ENCODE measurements at places on chromosomes 1 and 21.

GRCh38 chr1:109802136-109802900 lies 38.6 kb upstream of the EPS8L3 start:
- peak; percentile 81 for DNase-seq

DNA sequence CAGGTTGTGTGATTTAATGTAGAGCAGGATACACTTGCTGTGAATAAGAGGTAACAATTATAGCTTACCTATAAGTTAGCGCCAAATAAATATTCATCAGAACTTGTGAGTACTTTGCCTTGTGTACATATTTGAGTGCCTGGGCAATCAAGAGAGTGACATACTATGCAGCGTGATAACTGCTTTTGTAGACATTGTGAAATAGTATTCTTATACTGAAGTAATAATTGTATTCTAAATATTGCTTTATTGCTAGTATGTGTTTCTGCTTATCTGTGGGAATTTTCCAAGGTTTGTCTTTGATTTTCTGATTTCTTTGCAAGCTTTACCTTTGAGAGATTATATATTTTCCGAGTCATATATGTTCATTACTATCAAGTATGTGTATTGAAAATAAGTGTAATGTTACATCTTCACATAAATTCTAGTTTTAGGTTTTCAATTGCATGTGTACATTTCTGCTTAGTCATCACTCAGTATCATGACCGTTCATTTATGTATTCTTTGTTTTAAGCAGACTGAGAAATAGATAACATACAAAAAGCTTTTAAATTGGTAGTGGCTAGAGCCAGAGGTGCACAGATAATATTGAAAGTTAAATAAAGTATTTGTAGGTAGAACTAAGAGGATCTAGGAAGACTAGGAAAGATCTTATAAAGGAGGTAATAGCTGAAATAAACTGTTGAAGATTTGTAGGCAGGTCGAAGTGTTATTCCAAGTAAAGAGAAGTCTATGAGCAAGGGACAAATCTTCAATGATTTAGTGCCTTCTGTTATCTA lies 19.5 kb downstream of the USP25 start:
- no peak for DNase-seq

DNA sequence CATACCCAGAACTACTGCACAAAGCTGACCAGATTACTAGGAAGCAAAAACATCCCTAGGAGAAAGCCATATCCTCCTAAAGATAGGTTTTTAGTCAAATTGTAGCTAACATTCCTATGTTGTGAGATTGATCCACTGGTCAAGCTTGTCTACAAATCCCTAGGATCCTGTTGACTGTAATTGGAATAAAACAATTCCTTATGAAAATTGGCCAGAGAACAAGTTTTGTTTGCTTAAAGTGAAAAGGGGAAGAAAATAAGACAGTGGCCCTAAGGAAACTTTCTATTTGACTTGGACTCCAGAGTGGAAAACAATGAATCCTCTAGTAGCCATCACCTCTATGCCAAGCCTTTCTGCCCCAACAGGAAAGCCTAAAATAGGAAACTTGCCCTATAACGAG lies 645.2 kb upstream of the USP24 start:
- DNase-seq = no peak

- DNase-seq = no peak
Measured at GRCh38 chr1:32960819-32961355, 3.7 kb downstream of the RNF19B start.

DNA sequence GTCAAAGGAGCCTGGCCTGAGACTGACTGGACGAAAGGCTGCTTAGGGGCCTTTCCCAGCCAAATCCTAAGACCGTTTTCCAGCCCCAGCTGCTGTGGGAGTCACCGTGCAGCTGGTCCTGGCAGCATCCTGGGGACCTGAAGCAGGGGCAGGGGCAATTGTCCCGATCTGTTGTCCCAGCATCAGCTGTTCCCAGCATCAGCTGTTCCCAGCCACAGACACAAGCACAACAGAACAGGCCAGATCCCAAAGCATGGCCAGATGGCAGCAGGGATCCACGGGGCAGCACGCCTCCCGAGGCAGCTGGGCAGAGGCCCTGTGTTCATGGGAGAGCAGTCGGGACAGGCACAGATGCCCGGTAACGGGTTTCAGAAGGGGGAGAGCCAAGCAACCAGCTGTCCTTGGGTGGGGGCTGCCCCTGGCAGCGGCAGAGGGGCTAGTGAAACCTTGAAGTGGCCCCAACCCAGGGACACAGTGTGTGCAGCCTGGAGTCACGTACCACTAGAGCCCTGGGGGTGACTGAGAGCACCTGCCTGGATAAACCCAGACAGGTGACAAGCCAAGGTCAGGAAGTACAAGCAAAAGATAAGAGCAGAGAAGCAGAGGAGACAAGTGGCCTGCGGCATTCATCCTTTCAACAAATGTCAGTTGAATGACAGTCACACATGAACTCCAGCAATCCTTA lies 13.3 kb downstream of the CELA2B start:
- DNase-seq = no peak

Measured in CD4-positive, alpha-beta T cell treated with Interleukin-17A for 1 hour (primary cell).